Hematopoietic multipotent progenitor cell treated with erythropoietin and hydrocortisone succinate and interleukin-3 and kit ligand, for 4 days (in vitro differentiated cells): ENCODE measurements at places on chromosomes 7 and 10.

GRCh38 chr10:3968727-3969126, 183.7 kb upstream of the KLF6 start:
- DNase-seq, result no peak

- no peak for DNase-seq
Observed at GRCh38 chr10:34498821-34499220, 316.3 kb downstream of the PARD3 start.

- no peak for DNase-seq
Observed at GRCh38 chr7:78501064-78501463, 702.5 kb downstream of the PHTF2 start.

- DNase-seq, result no peak
Observed at GRCh38 chr10:43322331-43322730, 49.1 kb upstream of the FXYD4 start.

DNA sequence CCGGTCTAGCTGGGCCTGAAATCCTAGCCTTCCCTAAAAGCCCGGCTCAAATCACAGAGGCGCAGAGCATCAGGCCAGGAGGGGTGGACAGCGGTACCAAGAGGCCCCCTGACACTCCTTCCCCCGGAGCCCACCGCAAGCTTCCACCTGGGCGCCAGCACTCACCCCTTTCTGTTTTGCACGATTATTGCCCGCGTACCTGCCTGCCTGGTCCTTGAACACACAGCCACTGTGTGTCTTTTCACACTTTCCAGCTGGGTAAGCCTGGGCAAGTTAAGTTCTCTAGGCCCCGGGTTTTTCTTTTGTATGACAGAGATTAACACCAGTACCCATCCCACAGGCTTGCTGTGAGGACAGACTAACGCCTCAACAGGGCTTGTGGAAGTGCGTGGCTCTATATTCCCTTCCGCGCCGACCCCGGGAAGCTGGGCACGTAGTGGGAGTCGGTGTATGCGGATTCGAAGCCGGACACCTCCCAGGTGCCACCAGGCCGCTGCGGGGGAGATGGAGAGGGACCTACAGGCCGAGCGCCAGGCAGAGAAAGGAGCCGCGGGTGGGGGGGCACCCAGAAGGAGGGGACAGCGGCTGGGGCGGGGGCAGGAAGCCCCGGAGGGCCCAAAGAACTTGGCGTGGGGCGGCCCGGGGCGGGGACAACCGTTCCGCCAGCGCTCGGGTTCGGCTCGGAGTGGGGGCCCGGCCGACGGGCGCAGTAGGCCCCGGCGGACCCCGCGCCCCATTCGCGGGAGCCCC, 792 bp downstream of the ZNF746 start:
- DNase-seq, result peak; percentile 62

- no peak for DNase-seq
Observed at GRCh38 chr10:119330342-119330741, 123.0 kb downstream of the GRK5 start.

GRCh38 chr7:131819891-131820290, 263.5 kb upstream of the PODXL start:
- DNase-seq, result no peak

GRCh38 chr7:85287106-85287825, 100.4 kb upstream of the SEMA3D start:
- no peak for DNase-seq

DNA sequence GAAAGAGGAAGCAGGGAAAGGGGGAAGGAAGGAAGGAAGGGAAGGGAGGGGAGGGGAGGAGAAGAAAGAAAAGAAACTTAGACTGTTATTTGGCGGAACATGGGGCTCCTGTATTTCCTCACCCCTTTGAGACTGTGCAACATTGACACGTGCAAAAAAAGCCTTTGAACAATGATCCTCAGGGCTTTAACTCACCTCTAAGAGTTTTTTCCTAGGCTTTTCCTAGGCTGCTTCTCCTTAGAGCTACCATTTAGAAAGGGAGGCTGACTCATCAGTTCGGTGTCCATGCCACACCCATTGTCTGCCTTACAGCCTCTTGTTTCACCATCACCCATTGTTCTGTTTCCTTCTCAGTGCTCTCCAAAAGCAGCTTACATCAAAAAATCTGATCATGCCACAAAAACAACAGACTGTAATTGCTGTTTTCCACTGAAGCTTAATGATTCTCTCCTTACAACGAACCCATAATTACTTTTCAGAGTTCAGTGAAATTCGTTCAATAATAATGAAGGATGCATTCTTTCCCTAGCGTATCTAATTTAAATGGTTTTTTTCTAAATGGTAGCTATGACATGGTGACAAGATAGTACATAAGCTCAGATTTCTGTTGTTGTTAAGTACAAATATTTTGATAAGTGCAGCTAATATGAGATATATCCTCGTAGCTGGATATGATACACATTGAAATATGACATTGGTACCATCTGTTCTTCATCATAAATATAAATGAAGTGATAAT, 90.8 kb downstream of the PRLHR start:
- peak; percentile 7 for DNase-seq

DNA sequence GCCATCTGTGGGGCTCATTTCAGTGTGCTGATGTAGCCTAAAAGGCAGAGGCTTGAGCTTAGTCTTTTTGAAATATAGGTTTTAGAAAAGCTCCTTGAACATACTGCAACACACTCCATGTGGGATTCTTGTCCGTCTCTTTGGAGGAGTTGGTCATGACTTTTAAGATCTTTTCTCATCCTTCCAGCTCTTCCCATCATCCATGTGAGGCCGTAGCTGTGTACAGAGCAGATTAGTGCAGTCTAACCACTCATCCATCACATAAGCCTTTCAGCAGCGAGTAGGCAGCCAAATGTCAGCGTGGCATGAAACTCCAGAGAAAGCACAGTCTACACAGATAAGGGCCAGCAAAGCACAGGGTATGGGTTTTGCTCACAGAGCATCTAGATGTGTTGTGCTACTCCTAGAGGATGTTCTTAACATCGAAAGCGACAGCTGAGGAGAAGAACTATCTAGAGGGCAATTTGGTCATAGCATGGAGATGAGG, 28.1 kb upstream of the NPVF start:
- no peak for DNase-seq

DNA sequence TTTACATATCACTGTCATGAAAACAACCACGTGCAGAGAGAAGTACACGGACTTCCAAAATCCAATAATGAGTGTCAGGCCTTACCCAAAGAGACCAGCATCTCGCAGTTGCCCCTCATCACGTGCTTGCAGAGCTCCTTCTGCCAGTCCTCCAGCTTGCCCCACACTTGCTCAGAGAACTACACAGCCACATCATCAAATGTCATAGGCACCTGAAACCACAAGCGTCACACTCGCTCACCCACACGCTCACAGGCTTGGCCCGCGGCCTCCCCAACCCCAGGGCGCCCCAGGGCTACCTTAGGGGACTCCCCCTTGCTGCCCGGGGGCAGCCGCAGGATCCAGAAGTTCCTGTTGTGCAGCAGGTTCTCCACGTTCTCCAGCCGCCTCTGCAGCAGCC, 123.4 kb upstream of the ZNF746 start:
- no peak for DNase-seq

DNA sequence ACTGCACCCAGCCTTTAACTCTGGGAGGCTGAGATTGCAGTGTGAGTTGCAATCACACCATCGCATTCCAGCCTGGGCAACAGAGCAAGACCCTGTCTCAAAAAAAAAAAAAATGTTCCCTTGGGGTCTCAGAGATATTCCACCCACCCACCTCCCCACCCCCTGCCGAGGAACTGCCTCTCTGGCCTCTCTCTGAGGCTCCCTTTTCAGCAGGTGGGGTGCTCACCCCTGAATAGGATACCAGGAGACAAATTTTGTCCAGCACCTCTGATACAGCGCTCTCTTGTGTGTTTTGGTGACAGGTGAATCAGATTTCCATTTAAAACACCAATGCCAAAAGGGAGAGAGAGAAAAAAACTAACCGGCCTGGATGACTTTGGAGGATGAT, 92.6 kb upstream of the KIF5B start:
- DNase-seq, result no peak

GRCh38 chr7:43290978-43291377, 178.5 kb downstream of the HECW1 start:
- DNase-seq, result no peak

DNA sequence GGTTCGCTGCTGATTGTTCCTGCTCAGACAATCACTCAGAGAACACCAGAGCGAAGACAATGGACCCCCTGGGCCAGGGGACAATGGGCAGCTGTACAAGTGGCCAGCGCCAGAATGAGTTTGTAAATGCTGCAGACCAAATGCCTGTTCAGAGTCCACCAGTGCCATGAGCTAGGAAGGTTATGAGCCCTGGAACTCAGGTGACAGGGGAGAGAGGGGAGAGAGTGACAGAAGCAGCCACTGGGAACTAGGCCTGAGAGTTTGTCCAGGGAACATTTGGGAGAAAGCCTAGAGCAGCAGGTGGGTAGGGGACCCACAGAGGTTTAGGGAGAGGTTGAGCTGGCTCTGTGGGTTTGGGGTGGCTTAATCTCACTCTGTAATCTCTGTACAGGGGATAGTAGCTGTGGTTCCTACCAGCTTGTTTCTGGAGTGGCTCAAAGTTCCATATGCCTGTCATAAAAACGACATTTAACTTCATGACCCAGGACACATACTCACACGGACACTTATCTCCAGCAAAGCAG, 60.4 kb downstream of the C10orf105 start:
- DNase-seq, result peak; percentile 76

- peak; percentile 75 for DNase-seq
Observed at GRCh38 chr10:5692461-5693358, 8.1 kb downstream of the TASOR2 start.

- DNase-seq, result peak; percentile 46
Observed at GRCh38 chr10:45460235-45460878, 86.3 kb downstream of the ALOX5 start.

DNA sequence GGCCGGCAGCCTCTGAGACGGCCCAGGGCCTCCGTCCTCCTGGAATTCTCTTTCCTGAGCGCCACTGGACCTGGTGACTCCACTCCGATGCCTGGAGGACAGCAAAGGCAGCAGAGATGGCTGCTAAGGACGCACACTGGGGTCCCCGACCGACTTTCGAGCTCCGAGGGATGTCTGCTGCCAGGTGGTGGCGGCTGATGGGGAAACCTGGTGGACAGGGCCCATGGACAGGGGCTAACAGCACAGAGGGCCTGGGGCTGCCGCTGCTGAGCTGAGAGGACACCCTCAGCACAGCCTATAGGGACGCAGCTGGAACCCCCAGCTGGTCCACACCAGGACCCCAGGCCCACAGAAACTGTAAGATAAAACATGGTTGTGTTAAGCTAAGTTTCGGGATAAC, 366.3 kb downstream of the DNAJB6 start:
- DNase-seq, result no peak

GRCh38 chr10:7291487-7292270, 119.2 kb downstream of the SFMBT2 start:
- DNase-seq, result no peak

GRCh38 chr10:118966076-118966849, 63.3 kb upstream of the NANOS1 start:
- DNase-seq, result no peak

GRCh38 chr10:79046741-79047583, 21.8 kb upstream of the ZMIZ1 start:
- DNase-seq, result no peak

- no peak for DNase-seq
Observed at GRCh38 chr7:46207931-46208634, 287.0 kb upstream of the IGFBP3 start.

DNA sequence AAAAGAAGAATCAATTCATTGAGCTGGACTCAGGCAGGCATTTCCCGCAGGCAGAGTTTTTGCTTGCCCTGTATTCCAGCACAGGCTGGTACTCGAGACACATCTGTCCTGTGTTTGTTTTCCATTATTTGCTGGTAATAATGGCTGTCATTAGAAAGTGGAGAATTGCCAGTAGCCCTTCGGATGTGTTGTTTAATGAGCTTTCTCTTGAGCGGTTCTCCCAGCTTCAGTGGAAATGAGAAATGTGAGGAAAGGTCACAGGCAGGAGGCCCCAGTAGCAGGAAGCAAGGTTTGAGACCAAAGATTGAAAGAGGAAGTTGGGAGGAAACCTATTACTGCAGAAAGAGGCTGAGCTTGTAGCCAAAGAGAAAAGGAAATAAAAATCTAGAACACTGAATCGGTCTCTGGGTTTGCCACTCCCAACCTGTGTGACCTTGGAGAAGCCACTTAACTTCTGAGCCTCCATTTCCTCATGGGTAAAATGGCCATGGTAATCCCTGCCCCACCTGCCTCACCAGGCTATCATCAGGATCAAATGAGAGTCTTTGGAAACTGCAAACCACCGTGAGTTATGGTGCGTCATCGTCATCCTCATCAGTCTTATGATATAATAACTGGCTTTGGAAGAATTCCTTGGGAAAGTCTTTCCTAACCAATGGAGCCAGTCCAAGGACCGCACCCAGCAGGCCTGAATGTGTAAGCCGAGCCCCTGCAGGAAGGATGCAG, 67.7 kb downstream of the TACR2 start:
- DNase-seq, result peak; percentile 57

DNA sequence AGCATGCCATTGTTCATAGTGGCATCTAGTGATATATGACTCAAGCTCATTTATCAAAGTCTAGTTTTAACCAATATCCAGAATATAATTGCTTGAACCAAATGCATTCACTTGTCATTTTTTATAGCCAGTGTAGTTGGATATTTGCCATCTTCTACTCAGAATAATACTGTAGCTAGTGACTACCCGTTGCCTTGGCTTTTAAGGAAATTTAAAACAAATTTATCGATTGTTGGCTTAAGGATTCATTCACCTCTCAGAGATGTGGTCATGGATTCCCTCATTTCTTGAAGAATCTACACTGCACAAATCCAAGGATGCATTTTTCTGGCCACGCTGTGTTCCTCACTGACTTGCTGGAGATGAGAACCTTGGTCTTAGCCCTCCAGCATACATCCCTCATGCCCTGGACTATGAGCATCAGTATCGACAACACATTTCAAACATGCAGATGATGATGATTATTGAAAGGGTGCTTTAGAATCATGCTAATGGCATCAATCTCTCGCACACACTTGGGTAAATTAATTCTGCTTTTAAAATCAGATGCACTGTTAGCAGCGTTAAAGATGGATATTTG, 8.8 kb downstream of the ARID5B start:
- DNase-seq, result no peak

- no peak for DNase-seq
Observed at GRCh38 chr7:37061849-37062559, 337.7 kb upstream of the AOAH start.

- no peak for DNase-seq
Observed at GRCh38 chr10:60138842-60139241, 232.5 kb upstream of the CCDC6 start.

GRCh38 chr10:63064706-63065105, 68.4 kb upstream of the NRBF2 start:
- no peak for DNase-seq

DNA sequence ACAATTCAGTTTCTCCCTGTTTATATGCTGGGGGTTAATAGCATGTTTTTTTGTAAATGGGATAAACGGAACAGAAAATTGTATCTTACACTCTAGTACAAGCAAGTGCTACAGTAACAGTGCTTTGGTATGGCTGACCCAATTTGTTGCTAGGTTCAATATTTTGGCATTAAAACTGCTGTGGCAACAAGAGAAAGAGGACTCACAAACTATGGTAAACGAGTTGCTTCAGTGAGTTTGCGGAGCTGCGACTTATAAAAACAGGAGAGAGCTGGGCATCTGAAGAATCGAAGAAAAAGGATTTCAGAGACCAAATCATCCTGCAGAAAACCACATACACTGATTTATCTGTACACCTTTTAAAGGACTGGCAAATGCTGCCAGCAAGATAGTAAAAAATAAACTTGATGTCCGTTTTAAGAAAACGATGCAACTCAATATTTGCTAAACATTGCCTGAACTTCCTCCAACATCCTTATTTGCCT, 2.2 kb downstream of the GLUD1 start:
- no peak for DNase-seq

GRCh38 chr10:97631098-97631497, 2.2 kb downstream of the MORN4 start:
- DNase-seq, result no peak

GRCh38 chr10:115022733-115023132, 70.4 kb upstream of the ATRNL1 start:
- no peak for DNase-seq
